CD4-positive, alpha-beta memory T cell (primary cell): ENCODE measurements at places on chromosomes 11 and 22. TPM values are rescaled to one million over a fixed set of nuclear protein-coding genes. Genes with fewer than 3 reads are reported as not detected.

SMC1B gene
- polyA plus RNA-seq = not detected

NRXN2 gene
- not detected for polyA plus RNA-seq

C11orf52 gene
- polyA plus RNA-seq = not detected

DDX6 gene
- polyA plus RNA-seq = 74.6 TPM

- peak; percentile 61 for DNase-seq
Observed at GRCh38 chr11:46119352-46120216, 1.7 kb downstream of the PHF21A start.

DNA sequence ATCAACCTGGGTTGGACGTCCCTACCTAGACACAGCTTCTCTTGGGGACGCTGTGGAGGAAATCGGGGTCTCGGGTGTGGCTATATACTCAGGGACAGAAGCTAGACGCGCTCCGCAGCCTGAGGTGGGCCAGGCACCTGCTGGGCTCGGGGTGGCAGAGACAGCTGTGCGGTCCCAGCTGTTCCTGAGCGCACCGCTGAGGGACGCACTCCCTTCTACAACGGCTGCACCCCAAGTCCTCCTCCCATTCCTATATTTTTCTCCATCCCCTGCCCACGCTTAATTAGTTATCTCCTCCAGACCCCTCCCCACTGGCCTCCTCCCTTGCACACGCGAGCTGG is 188 bp upstream of the MTNR1B start:
- DNase-seq = no peak

- no peak for DNase-seq
Observed at GRCh38 chr22:33920197-33920540, at the start of gene LARGE1. Gene LARGE1 (minus strand): TSS chr22:33920476.

- no peak for DNase-seq
Observed at GRCh38 chr11:128985880-128986279, 43.2 kb upstream of the TP53AIP1 start.

DNA sequence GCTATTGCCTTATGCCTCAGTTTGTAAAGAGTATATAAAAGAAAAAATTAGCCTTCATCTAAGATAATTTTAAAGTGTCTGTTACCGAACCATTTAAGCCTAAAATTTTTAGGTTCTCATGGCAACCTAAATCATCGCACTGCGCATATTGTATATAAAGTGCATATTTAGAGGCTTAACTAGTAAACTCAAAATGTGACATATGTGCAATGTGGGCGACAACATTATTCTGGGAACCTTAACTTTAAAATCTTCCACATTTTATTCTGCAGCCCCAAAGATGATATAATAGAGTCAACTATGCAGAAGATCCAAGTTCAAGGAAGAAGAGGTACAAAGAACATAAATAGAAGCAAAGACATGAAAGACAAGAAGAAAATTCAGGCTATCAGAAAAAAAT is 23.0 kb downstream of the CELF1 start:
- DNase-seq = no peak

GRCh38 chr11:57881647-57882046 is 120.0 kb downstream of the CTNND1 start:
- DNase-seq = no peak

- no peak for DNase-seq
Observed at GRCh38 chr22:29184849-29185490, 20.7 kb upstream of the EMID1 start.

GRCh38 chr22:42692239-42693054 is 28.2 kb downstream of the A4GALT start:
- no peak for DNase-seq

GRCh38 chr22:43926349-43926710 is 2.7 kb downstream of the PNPLA3 start:
- no peak for DNase-seq
